Right atrium auricular region (tissue), 2 donors: ENCODE measurements at places on chromosomes 7 and 10.

GRCh38 chr7:143042790-143043271 lies 9.3 kb upstream of the OR6V1 start:
- no peak for DNase-seq

- DNase-seq: no peak
These were observed 531.0 kb upstream of the GALNT17 start for GRCh38 chr7:70600993-70601392.

DNA sequence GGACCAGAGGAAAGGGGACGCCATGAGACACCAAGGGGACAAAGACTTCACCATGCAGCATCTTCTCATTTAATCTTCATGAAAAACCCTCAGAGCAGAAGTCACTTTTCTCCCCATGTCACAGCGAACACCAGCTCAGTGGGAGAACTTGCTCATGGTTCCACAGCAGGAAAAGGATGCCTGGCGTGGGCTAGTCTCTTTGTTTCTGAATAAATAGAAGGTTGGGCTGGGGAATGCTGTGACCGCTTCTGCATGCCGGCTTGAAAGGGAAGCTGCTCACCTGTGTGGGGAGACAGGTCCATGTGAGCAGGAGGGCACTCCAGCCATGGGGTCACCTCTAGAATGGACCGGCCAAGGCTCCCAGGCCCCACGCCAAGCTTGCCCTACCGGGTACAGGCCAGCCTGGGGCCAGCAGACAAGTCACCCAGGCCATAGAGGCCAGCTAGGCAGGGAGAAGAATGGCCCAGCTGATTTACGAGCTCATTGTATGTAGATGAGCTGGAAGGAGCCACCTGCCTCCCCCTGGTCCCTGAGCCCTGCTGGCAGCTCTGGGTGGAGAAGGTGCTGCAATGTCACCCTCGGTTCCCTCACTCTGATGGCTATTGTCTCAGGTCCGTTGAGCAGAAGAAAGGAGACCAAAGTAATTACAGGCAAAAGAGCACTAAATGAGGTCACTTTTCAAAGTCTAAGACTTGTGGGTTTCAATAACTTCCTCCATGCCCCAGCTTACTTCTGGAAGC lies 82.0 kb upstream of the PDZD8 start:
- no peak for DNase-seq

GRCh38 chr10:96465599-96465998 lies 48.1 kb downstream of the TLL2 start:
- no peak for DNase-seq

DNA sequence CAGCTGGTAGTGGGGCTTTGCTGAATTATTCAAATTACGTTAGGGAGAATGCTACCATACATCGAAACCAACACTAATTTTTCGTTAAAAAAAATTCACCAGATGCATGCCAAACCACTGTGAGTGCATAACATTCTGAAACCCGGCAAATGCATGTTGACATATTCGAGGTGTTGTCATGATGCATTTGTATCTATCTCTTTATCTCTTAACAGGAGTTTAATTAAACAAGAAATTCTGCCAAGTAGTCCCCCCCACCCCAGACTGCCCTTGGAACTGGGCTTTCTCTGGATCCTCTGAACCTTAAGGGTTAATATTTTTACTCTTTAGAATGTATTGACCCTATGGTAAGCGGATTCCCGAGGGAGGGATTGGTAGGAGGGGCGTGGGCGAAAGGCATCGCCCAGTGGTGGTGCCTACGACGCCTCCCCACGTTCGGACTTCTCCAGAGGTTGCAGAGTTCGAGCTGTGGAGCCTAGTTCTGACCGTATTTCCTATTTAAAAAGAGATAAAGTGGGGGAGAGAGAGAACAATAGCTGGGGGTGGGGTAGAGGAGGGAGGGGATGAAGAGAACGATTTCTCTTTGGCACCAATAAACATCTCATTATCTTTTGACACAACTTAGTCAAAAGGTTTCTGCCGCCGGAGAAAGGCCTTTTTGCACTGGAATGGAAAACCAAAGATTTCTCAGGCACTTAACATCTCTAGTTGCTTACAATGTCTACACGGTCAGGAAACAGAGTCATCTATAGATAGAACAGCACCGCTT lies 7.2 kb downstream of the DLX6 start:
- no peak for DNase-seq

GRCh38 chr7:44244282-44244681 lies 43.5 kb downstream of the YKT6 start:
- no peak for DNase-seq

GRCh38 chr10:86863484-86863842 lies 94.0 kb downstream of the MMRN2 start:
- no peak for DNase-seq

DNA sequence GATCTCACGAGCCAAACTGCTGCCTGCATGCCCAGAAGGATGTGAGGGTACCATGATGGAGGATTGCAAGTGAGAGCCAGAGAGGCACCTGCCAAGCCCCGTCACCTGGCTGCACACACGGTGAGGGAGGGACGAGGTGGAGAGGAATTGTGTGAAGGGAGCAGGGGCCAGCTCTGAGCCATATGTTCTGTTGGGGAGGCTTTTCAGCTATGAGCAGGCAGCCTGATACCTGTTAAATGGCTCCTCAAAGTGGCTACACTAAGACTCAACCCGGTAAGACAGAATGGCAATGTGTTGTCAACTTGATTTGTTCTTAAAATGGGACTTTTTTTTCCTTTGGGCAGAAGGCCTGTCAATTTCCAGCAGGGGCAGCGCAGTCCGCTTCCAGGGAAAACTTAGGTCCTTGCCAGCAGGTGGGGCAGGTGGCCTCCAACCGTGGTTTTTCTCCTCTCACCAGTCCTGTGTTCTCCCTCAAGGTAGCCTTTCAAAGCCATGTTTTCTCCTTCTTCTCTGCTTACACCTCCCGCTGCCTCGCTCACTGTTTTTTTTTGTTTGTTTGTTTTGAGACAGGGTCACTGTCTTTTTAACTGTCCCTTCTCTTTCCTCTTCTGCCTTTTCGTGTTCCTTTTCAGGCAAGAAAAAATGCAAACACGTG lies 57.7 kb upstream of the ZNRF2 start:
- no peak for DNase-seq

DNA sequence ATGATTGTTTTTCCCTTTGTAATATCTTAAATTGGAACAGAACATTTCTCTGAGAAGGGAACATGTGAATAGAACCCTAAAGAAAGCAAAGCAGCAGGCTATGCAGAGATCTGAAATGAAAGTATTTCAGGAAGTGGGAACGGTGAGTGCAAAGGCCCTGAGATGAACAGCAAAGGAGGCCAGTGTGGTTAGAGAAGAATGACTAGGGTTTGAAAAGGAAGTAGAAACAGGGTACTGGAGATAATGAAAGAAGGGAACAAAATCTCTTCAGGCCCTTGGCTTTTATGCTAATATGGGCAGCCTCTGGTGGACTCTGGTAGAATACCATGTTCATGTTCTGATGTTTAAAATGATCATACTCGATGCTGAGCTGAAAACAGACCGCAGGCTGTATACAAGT lies 22.2 kb downstream of the ARHGAP21 start:
- DNase-seq: no peak

DNA sequence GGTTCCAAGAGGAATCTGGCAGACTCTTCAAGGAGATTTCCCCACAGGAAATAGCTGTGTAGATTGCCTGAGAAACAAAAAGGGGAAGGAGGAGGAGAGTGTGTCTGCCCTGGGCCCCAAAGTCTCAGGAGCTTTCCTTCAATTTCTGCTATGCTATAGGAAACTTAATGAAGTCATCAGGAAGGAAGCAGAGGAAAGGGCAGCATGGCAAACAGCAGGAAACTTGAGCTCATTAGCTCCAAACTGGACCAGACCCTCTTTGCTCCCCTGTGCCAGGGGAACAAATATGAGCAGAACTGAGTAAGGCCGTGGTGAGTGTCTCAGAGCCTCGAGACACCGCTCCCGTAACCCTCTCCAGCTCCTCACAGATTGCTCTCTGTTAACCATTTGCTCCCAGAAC lies 4.8 kb upstream of the KCNIP2 start:
- no peak for DNase-seq
